ENCODE measurements at places on chromosomes 6 and 20. TPM values are rescaled to one million over a fixed set of nuclear protein-coding genes. Genes with fewer than 3 reads are reported as not detected.

DNA sequence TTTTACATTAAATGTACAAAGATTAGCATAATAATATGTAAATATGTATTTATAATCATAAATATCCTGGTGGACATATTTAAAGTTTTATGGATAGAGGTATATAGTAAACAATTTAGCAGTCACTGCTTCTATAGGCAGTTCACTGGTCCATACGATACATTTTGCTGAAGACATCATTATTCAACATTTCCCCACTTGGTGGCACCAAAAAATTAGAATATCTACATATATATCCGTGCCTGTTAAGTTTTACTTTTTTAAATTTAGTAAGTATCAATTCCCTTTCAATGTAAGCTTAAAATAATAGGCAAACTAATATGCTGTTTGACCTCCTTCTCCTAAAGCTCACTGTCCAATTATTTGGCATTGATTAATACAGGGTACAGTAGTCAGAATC lies 64.2 kb downstream of the LMBRD1 start:
- no peak for DNase-seq

- DNase-seq = no peak
These were observed 10.2 kb downstream of the ACSS1 start for GRCh38 chr20:25047766-25048165.

GRCh38 chr6:9398767-9399373 lies 963.5 kb upstream of the SLC35B3 start:
- DNase-seq = no peak

GRCh38 chr6:74166849-74167248 lies 470.8 kb downstream of the CD109 start:
- no peak for DNase-seq

Gene SCGN
- total RNA-seq = not detected
